RPMI8226 (cell line): ENCODE measurements at places on chromosomes 7 and 10.
A peak's percentile ranks its signal among the peaks of the same experiment; 100 is the strongest.

DNA sequence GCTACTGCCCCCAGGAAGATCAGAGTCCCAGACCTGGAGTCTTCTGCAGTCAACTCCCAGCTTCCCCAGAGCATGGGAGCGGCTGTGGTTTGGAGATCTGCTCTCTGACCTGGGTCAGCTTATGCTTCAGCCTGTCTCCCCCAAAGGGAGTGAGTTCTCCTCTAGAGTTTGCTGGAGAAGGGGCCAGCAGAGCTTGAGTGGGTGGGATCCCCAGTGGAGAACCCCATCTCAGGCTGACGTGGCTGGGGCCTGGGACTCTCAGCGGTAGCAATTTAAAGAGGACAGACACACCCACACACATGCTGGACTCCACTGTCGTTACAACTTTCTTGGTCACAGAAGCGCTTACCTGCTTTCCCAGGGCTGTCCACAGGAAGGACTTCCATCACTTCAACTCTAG is 6.3 kb downstream of the UNC5B start:
- no peak for DNase-seq

GRCh38 chr7:50962962-50963374 is 180.3 kb upstream of the GRB10 start:
- peak; percentile 89 for DNase-seq

DNA sequence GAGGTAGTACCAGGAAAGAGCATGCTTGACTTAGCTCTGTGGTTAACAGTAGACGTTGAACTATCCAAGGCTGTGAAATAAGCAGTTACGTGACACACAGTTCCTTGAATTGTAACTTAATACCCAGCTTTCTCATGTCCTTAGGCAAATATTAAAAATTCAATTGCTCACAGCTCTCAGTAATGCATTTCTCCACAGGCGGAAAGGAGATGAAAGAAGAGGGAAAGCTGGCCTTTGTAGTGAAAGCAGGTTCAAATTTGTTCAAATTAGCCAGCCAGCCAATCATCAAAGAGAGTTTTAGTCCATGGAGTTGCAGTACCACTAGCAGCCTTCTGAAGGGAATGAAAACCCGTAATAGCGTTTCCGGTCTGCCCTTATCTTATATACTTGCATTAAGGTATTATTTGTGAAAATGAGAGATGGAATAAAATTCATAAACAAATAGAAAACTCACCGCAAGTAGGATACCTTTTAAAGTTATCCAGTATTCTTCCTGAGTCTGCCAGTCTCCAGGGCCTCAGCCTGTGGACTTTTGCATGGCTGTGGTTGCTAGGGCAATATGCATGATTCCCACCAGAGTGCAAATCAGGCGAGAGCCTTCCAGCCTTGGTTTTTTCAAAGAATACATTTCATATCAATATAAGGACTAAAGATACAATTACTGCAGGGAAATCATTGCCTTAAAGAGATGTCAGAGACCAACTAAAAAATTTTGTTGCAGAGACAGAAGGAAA is 795.5 kb downstream of the TNS3 start:
- DNase-seq, result peak; percentile 5

DNA sequence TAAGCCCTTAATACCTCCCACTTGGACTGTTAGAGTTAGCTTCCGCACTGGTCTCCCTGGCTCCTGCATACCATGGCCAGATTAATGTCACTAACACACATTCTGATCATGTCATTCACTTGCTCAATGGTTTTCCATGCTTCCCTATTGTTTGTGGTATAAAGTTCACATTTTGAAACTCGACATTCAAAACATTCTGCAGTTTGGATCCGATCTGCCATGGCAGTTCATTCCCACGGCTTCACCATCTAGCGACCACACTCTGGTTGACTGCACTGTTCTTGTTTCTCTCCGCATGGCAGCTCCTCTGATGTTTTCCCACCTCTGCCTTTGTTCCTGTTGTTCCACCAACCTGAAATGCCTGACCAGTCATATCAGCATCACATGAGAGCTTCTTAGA is 87.4 kb upstream of the WAC start:
- DNase-seq, result no peak

DNA sequence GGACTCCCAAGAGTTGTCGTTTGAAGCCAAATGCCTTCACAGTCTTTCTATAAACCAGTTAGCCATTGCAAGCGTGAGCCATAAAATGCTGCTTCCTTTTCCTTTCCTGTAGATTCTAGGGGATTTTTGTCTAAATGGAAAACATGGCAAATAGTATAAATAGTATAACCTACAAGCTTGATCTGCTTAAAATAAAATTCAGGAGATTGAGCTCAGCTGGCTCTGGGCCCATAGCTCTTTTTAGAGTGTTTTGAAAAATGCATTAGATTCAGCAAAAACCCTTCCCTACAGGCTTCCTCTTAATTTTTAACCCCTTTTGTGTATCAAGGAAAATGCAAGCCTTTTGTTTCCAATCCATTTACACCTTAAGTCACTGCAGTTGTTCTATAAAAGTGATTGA is 190.1 kb upstream of the GDF10 start:
- no peak for DNase-seq

DNA sequence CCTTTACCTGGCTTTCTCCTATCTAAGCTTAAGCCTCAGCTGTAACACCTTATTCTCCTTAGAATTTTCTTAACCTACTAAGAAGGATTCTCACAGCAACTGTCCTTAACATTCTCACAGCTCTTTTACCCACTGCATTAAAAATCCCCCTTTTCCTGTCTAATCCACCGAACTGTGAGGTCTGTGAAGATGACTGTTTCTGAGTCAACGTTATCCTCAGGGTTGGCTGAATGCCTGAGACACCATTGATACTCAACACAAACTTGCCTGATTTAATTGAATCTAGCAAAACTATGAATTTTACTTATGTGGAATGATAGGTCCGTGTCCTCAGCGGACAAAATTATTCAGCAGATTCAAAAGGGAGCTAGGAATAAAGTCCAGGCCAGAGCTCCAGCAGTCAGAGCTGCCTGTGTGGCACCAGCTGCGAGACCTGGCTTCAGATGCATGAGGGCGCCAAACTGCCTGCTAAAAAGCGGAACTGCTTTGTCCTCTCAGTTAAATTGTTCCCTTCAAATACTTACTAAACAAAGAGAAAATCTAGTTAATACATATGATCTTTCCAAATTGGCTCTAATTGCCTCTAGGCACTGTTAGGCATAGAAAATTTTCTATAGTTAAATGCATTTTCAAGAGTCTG is 33.4 kb upstream of the VWDE start:
- peak; percentile 59 for DNase-seq

DNA sequence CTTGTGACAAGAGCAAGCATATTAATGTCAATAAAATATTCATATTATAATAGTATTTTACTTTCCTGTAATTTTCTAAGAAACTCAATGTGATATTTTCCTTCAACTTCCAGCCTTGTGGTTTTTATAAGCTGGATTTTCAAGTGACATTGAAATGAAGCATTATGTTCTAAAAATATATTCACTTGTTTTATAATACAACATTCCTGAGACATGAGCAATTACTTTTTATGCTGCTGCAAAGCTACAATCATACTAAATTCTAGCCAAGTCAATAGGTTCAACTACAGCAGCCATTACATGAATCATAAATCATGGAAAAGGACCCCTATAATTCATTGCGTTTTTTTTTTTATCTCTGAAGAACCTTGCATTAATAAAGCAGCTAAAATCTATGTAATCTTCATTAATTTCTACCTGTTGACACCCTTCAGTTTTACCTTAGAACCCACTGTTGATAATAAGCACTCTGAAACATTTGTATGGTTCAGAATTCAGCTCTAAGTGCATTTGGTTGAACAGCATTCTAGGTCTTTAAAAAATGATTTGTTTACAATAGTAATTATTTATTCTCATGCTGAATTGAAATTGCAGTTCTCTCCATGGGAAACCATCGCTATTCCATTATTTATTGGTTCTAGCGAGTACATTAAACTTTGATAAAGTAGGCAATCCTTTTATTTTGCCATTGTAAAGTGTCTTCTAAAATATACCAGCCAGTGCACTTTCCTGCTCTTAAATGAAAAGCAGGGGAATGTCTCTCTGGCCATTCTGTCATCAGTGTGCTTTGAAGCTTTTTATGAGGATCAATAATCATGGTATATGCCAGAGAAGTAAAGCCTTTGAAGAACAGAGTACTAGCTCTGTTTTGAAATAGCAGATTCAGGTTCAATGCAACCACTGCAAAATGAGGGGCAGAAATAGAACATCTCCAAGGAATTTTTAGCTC is 132.6 kb downstream of the GNAT3 start:
- no peak for DNase-seq

GRCh38 chr7:134289423-134289822 is 27.3 kb downstream of the SLC35B4 start:
- DNase-seq, result no peak

DNA sequence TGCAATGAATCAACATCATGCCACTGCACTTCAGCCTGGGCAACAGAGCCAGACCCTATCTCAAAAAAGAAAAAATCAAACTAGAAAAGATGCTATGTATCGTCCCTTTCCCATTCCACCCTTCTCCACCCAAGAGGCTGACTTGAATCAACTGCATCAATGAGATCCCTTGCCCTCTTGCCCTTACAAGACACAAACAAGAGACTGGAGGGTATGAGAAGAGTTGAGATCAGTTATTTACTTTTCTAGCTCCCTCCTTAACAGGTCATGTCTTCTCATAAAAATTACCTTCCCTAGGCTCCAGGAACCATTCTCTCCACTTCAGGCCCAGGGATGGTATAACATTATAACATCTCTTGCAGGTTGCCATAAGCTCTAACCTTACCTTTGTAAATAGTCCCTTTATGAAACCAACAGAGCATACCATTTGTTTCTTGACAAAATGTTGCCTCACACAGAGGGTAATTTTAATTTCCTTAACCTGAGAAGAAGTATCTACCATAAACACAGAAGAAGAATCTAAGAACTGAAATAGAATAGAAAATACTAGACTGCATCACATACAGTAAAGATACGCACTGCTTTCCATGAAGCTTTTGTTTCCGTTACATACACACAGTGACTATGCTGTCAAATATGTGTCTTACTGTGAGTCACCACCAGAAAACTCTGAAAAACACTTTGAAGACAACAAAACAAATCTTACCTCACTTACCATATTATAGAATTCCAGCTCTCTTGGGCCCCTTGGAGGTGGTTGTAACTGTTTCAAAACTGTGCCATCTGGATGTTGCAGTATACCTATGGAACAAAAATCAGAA is 30.5 kb downstream of the IPMK start:
- DNase-seq, result no peak

- DNase-seq, result peak; percentile 56
Measured at GRCh38 chr7:23759671-23760391, 49.8 kb downstream of the STK31 start.

DNA sequence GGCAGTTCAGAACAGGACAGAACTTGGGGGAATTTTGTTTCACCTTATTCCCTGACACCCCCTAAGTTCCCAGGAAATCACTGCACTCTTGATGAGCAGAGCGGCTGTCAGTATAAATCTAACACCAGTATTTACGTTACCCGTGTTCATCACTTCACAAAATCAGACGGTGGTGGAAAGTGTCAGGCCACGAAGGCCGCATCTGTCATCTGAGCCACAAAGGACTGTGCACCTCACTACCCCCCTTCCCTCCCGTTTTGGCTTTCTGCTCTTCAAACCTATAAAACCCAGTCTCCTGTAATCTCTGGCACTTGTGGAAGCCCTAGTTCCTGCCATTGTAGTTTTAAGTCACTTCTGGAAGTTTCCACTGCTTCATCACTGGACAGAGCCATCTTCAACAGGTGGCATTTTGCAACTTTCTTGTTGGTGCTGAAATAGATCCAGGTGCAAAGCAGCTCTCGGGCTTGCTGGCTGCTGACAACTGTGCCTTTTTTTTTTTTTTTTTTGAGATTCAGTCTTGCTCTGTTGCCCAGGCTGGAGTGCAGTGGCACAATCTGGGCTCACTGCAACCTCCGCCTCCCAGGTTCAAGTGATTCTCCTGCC is 9.5 kb downstream of the ZFAND2A start:
- DNase-seq, result no peak

- no peak for DNase-seq
Measured at GRCh38 chr7:155848691-155849669, 36.7 kb upstream of the SHH start.

- no peak for DNase-seq
Measured at GRCh38 chr10:30877111-30877510, 154.6 kb downstream of the ZNF438 start.

DNA sequence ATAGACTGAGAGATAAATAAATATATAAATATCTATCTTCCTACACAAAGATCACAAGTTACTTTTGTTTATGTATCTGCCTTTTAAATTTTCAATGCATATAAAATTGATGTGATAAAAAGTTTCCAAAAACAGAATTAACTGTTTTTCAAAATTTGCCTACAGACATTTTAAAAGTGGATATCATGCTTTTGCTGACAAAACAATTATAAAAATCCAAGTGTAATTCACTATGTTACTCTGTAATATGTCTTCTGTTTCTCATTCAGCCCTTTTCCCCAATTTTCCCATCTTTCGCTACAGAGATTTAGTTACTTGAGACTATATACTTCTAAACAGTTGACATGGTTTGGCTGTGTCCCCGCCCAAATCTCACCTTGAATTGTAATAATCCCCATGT is 37.7 kb downstream of the SLC25A13 start:
- DNase-seq, result no peak

GRCh38 chr10:62805231-62806099 is 945 bp downstream of the ADO start:
- DNase-seq, result peak; percentile 14

DNA sequence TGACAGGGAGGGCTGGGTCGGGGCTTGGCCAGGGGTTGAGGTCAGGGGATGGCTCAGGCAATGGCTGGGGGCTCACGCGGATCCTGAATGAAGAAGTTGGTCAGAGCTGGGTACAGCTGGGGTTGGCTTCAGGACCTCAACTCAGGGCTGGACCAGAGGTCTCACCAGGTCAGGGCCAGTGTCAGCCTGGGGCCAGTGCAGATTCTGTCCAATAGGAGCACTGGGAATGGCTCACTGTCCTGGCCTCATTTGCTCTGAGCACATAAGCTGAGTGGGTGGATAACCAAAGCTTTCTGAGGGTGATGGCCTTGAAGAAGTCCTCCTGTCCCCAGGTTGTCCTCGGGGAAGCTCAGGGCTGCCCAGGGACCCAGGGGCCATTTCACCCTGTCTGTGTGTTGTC is 54.9 kb upstream of the PCBD1 start:
- no peak for DNase-seq

GRCh38 chr7:74287303-74288033 is 1.7 kb upstream of the CLIP2 start:
- no peak for DNase-seq

DNA sequence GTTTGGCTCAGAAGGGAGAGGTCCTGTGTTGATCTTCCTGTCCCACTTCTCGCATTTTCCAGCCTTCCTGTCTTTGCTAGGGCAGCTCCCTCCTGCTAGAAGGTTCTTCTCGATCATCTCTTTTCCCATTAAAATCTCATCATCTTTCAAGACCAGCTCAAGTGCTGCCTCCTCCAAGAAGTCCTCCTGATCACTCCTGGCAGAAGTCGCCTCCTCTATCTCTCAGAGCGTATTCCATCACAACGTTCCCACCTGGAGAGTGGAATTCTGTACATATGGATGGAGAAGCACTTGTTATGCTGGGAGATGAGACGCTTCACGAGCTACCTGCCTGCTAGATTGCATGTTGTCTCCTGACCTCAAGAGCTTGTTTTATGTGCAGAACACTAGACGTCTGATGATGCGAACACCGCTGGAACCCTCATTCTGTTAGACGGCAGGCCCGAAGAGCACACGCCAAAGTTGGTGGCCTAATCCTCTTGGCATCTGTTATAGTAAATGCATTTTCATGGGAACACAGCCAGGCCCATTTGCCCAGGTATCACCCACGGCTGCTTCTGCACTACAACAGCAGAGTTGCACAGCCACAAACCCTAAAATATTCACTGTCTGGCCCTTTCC is 68.0 kb upstream of the INSIG1 start:
- no peak for DNase-seq

- DNase-seq, result no peak
Measured at GRCh38 chr10:57664815-57665214, 602.9 kb downstream of the IPMK start.

- no peak for DNase-seq
Measured at GRCh38 chr10:90286941-90287340, 570.9 kb downstream of the HTR7 start.
